Left hindlimb (tissue), 1 donor: ENCODE measurements at places on chromosomes 5 and 9.
A peak's percentile ranks its signal among the peaks of the same experiment; 100 is the strongest.

GRCh38 chr9:134626069-134626423 is 15.6 kb upstream of the COL5A1 start:
- peak; percentile 27 for DNase-seq

- DNase-seq, result no peak
Measured at GRCh38 chr5:95600557-95600956, 19.3 kb upstream of the GPR150 start.

- DNase-seq, result no peak
Measured at GRCh38 chr5:102807878-102808502, 52.9 kb downstream of the PAM start.

GRCh38 chr9:26723486-26723885 is 169.1 kb downstream of the CAAP1 start:
- peak; percentile 24 for DNase-seq

DNA sequence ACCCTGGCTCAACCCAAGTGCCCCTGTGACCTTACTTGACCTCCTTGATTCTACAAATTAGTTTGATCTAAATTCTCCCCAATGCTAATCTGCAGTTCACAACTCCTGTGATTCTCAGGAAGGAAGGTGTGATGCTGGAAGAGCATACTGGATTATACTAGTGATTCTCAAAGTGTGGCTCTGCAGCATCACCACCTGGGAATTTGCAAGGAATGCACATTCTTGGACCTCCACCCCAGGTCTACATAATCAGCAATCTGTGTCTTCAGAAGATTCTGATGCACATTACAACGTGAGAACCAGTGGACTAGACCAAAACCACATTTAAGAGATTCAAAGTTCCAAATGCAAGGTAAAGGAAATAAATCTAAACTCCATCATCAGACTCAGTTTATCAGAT is 198.6 kb downstream of the AGTPBP1 start:
- no peak for DNase-seq

GRCh38 chr5:93461756-93462155 is 119.3 kb downstream of the NR2F1-AS1 start:
- DNase-seq, result no peak

DNA sequence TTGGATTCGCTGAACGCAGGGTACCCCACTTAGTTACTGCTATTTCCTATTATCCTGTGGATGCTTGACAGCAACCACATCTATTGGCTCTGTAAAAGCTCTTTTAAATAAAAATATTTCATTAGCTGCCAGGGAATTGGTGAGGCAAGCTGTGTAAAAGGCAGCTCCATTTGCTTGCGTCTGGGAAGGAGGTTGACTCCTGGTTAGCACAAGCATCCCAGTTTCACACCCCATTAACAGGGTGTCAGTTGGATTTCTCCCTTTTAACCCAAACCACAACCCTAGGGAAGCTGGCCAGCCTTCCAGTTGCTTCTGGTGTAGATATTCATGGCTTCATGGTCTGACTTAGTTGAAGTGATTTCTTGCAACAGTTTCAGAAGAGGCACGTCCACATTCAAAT is 151.0 kb downstream of the GPBP1 start:
- peak; percentile 68 for DNase-seq

DNA sequence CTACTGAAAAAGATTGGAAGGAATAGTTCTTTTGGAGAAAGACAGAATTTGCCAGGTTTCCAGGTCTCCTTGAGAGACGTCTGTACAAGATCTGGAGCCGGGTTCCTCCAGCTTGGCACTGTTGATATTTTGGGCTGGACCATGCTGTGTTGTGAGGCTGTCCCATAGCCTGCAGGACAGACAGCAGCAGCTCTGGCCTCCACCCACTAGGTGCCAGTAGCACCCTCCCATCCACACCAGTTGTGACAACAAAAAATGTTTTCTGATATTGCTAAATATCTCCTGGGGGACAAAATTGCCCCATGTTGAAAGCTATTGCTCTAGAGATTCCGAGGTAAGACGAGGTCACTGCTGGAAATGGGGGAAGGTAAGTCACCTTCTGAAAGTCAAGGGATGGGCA is 287.7 kb upstream of the DAP start:
- DNase-seq, result no peak

DNA sequence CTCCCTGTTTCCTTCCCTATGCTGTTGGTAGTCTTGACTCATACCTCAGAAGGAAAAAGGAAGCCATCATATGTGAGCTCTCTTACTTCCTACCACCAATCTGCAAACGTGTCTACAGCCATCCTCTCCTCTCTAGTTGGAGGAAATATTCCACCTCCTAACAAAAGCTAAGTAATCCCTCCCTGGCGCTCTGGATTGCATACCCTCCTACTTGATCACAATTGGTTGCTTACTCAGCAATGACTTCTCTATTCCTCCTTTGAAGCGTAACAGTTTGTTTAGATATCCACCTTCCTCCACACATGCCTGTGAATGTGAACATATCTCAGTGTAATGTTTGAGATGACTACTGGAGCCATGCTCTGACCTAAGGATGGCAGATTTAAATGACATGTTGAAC is 18.2 kb downstream of the RUSC2 start:
- no peak for DNase-seq

DNA sequence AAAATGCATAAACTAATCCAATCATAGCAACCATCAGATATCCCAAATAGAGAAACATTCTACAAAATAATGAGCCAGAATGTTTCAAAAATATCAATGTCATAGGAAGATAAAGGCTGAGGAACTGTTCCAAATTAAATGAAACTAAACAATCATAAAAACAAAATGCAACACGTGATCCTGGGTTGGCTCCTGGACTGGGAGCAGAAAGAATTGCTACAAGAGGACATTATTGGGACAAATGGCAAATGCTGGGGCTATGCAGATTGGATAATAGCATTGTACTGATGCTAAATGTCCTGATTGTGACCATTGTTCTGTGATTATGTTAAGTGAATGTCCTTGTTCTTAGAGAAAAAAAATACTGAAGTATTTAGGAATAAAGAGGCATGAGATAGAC is 54.2 kb upstream of the AKNA start:
- DNase-seq, result no peak

- no peak for DNase-seq
Measured at GRCh38 chr5:141597394-141597793, 21.4 kb downstream of the DIAPH1 start.

DNA sequence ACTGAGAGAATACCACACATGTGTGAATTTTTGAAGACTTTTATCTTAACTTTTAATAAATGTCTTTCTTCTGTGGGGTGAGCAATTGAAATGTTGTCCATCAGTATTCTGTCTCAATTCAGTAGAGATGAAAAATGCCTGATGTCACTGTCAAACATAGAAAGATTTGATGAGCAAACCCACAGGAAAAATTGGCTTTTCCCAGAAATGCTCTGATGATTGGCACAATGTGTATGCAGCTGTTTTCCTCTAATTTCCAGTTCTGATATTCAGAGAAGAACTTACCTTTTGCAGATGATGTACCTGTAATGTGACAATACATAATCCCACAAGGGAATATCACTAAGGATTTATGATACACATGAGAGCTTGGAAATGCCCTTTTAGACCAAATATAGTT is 340.0 kb downstream of the PTPRD start:
- no peak for DNase-seq

- DNase-seq, result no peak
Measured at GRCh38 chr5:101206534-101206933, 303.5 kb upstream of the ST8SIA4 start.

- DNase-seq, result no peak
Measured at GRCh38 chr9:98333703-98334582, 78.5 kb upstream of the TBC1D2 start.

GRCh38 chr5:32439086-32439642 is 5.4 kb downstream of the ZFR start:
- no peak for DNase-seq

DNA sequence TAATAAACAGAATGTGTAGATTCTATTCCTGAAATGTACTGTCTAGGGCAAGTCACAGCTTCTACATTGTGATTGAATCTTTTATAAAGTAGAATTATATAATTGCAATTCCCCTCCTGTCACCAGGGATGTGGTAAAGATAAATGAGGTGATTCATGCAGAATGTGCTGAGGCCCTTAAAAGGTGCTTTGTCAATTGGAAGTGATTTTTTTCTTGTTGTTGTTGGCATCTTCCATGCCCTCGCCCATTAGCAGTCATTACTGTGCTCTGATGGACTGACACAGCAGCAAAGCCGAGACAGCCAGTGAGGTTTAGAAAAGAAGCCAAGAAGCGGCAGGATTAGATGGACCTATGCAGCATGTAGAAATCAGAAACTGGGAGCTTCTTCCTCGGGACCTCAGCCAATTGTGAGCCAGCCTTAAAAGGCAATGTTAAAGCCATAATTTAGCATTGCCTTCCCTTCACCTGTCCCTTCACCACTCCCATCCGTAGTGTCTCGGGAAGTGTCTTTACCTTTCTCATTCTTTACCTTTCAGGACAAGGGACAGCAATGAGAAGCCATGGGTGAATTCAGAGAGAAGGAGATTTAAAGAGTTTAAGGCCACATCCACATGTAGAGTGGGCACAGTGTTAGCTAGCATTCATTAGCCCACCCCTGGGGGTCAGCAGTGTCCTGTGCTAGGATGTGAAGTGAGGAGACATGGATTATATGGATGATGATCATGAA is 257.8 kb downstream of the PLK2 start:
- no peak for DNase-seq

- DNase-seq, result no peak
Measured at GRCh38 chr9:76901801-76902200, 4.1 kb downstream of the PRUNE2 start.

- DNase-seq, result no peak
Measured at GRCh38 chr9:125468646-125469045, 207.0 kb downstream of the GAPVD1 start.
